Activated naive CD4-positive, alpha-beta T cell treated with anti-CD3 and anti-CD28 coated beads, Interleukin-2, amount 10 ng/mL, durations not matched to agents 7 days and 5 days (primary cell): ENCODE measurements at places on chromosomes 3 and 15.
A peak's percentile ranks its signal among the peaks of the same experiment; 100 is the strongest.

GRCh38 chr3:195098741-195099525 lies 172.0 kb downstream of the XXYLT1 start:
- peaks cover 5% of the 10 kb centered on the region for H3K27me3 ChIP-seq
- H3K4me3 ChIP-seq: no peak overlapping the region
- DNase-seq: no peak
- H3K4me1 ChIP-seq: peaks cover 28% of the 10 kb centered on the region
- H3K36me3 ChIP-seq: no peaks in the 10 kb centered on the region

- no peak overlapping the region for H3K27ac ChIP-seq
- no peak overlapping the region for H3K4me3 ChIP-seq
- DNase-seq: no peak
- peaks cover 42% of the 10 kb centered on the region for H3K4me1 ChIP-seq
- H3K27me3 ChIP-seq: peaks cover 19% of the 10 kb centered on the region
- no peaks in the 10 kb centered on the region for H3K36me3 ChIP-seq
These were observed 62.9 kb upstream of the XCR1 start for GRCh38 chr3:46090161-46090591.

GRCh38 chr15:68730471-68730919 lies 90.2 kb downstream of the ANP32A start:
- H3K4me1 ChIP-seq: no peaks in the 10 kb centered on the region
- H3K27ac ChIP-seq: no peak overlapping the region
- H3K4me3 ChIP-seq: no peak overlapping the region
- peak; percentile 47 for DNase-seq
- H3K36me3 ChIP-seq: no peaks in the 10 kb centered on the region

DNA sequence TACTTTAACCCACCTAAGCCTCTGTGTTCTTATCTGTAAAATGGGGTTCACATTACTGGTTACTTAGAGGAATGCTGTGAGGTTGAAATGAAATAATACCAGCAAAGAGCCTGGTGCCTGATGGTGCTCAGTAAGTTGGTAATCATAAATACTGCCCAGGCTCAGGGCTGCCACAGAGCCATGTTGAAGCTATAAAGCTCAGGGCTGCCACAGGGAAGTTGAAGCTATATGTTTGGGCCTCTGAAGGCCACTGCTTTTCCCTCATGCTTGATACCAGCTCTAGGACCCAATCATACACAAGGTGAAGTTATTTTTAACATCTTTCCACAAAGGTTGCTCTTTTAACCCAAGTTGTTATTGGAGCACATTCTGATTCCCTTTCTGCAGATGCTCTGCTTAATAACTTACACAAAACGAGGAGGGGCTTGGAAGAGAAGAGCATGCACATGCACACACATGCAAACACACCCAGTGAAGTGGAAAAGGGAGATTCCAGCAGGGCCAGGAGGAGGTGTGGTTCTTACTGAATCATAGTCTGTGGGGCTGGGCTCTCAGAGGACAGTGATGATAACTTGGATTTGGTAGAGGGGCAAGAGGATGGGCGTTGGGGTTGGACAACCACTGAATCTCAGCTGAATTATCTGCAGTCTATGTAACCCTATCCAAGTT lies 17.4 kb downstream of the PARP14 start:
- H3K36me3 ChIP-seq: peaks cover 75% of the 10 kb centered on the region
- H3K4me3 ChIP-seq: no peak overlapping the region
- H3K27ac ChIP-seq: no peak overlapping the region
- H3K27me3 ChIP-seq: no peaks in the 10 kb centered on the region
- peaks cover 13% of the 10 kb centered on the region for H3K4me1 ChIP-seq

DNA sequence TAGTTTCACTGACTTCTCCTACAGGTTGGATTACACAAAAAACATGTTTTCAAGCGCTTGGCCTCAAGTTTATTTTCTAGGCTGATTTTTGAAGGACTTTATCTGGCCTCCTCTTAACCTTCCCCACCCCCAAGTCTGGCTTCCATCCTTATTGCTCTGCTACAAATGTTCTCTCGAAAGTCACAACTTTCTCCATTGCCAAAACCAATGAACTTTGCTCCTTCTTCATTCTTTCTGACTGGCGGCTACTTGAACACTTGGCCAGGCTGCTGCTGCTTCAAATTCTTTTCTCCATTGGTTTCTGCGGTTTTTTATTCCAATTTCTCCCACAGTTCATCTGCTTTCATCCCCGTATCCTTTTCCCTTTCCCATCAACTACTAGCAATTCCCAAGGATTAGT lies 106.6 kb downstream of the TOP2B start:
- no peaks in the 10 kb centered on the region for H3K4me1 ChIP-seq
- no peaks in the 10 kb centered on the region for H3K36me3 ChIP-seq
- no peaks in the 10 kb centered on the region for H3K27me3 ChIP-seq
- no peak overlapping the region for H3K27ac ChIP-seq

- H3K36me3 ChIP-seq: no peaks in the 10 kb centered on the region
- DNase-seq: no peak
- no peak overlapping the region for H3K27ac ChIP-seq
- H3K4me3 ChIP-seq: no peak overlapping the region
- H3K4me1 ChIP-seq: no peaks in the 10 kb centered on the region
- H3K27me3 ChIP-seq: no peaks in the 10 kb centered on the region
These were observed 23.1 kb upstream of the MITF start for GRCh38 chr3:69716119-69716518.

- no peak for DNase-seq
- H3K27me3 ChIP-seq: peaks cover 46% of the 10 kb centered on the region
- H3K4me1 ChIP-seq: no peaks in the 10 kb centered on the region
- no peak overlapping the region for H3K27ac ChIP-seq
These were observed 45.8 kb upstream of the FSIP1 start for GRCh38 chr15:39828374-39828931.

DNA sequence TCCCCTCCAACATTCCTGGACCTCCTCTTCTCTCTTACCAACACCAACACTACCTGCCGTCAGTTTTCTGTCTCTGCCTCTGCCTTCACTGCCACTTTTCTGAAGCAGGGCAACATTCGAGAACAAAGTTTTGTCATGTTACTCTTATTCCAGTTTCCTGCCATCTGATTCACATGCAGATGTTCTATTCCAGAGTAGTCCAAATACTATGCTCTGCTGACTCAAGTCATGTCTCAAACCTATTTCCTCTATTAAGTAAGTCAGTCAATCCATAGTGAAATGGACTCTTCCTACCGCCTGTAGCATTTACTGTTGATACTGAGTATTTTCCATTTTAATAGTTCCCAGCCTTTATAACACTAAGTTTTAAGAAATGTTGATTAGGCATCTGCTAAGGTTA lies 43.4 kb downstream of the ESYT3 start:
- no peak overlapping the region for H3K4me3 ChIP-seq
- no peaks in the 10 kb centered on the region for H3K36me3 ChIP-seq
- H3K27me3 ChIP-seq: peaks cover 8% of the 10 kb centered on the region
- no peak for DNase-seq
- H3K27ac ChIP-seq: no peak overlapping the region

- no peak for DNase-seq
- no peaks in the 10 kb centered on the region for H3K4me1 ChIP-seq
- peaks cover 7% of the 10 kb centered on the region for H3K27me3 ChIP-seq
These were observed 86.5 kb upstream of the MYZAP start for GRCh38 chr15:57505056-57505715.

DNA sequence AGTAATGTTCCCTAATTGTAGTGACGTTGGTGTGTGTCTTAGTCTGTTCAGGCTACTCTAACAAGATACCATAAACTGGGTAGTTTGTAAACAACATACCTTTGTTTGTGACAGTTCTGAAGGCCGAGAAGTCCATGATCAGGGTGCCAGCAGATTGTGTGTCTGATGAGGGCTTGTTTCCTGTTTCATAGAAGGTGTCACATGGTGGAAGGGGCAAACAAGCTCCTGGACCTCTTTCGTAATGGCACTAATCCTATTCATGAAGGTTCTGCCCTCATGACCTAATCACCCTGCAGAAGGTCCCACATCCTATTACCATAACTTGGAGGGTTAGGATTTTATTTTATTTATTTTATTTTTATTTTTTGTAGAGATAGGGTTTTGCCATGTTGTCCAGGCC lies 11.1 kb downstream of the ATXN7 start:
- peaks cover 42% of the 10 kb centered on the region for H3K4me1 ChIP-seq
- H3K4me3 ChIP-seq: no peak overlapping the region
- no peaks in the 10 kb centered on the region for H3K27me3 ChIP-seq
- no peak overlapping the region for H3K27ac ChIP-seq
- H3K36me3 ChIP-seq: peaks cover 19% of the 10 kb centered on the region

DNA sequence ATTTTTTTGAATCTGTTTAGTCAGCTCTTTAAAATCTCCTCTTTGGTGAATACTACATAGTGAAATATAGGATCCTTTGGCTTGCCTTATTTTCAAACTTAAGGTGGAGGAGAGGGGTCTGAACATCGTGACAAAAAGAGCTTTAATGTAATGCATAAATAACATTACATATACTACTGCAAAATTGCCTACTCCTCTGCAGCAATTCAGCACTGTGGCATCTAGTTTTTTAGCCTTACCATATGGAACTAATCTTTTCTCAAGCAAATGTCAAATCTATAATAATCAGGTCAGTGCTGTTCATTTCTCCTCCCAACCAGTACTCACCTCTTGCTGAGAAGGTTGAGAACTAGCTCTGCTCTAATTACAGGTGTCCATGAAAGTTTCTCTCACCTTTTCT lies 394.0 kb upstream of the CDIN1 start:
- H3K4me3 ChIP-seq: no peak overlapping the region
- no peaks in the 10 kb centered on the region for H3K4me1 ChIP-seq
- no peaks in the 10 kb centered on the region for H3K36me3 ChIP-seq
- DNase-seq: no peak
- no peaks in the 10 kb centered on the region for H3K27me3 ChIP-seq
- H3K27ac ChIP-seq: no peak overlapping the region

DNA sequence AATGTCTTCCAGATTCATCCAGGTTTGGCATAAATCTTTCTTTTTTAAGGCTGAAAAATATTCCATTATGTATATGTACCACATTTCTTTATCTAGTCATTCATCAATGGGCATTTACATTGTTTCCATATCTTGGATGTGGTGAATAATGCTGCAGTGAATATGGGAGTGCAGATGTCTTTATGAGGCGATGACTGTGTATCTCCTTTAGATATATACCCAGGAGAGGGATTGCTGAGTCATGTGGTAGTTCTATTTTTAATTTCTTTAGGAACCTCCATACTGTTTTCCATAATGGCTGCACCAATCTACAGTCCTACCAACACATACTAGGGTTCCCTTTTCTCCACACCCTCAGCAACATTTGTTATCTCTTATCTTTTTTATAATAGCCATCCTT lies 96.3 kb downstream of the LRRC28 start:
- H3K27ac ChIP-seq: no peak overlapping the region
- peaks cover 2% of the 10 kb centered on the region for H3K36me3 ChIP-seq
- no peak for DNase-seq

DNA sequence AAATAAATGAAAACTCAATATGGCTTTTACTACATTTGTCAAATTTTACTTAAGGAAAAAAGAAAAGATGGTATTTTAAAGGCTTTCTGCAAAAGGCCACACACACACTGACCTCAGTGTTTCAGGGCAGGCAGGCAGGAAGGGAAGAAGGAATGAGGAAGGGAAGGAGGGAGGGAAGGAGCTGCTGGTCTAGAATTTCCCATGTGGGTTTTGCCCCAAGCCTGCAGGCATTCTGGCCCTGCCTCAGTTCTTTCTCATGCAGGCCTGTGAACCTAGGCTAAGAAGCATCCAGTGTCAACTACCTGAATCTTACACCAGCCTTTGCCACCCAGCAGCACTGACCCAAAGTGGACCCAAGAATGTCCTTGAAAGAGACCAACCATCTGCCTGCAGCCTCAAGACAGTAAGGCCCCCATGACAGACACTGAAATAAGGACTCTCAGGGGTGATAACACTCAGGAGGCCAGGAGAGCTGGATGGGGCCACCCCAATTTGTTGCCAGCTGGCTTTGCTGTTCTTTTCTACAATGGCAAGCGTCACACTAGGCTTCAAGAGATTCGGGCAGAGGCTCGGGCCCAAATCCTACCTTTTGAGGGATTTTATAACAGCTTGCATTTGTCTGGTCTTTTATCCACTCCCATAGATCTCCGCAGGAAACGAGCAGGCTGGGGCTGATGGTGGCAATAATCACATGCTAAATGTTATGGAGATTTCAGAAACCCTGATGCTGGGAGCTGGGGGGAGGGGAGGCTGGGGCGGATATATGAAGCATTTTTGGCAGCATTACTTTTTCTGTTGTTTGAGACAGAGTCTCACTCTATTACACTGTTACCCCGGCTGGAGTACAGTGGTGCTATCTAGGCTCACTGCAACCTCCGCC lies 51.4 kb downstream of the XXYLT1 start:
- H3K27ac ChIP-seq: no peak overlapping the region
- H3K27me3 ChIP-seq: no peaks in the 10 kb centered on the region
- peaks cover 3% of the 10 kb centered on the region for H3K36me3 ChIP-seq

GRCh38 chr15:99409097-99409473 lies 156.7 kb upstream of the MEF2A start:
- no peak overlapping the region for H3K4me3 ChIP-seq
- H3K27me3 ChIP-seq: peaks cover 13% of the 10 kb centered on the region
- H3K36me3 ChIP-seq: no peaks in the 10 kb centered on the region
- DNase-seq: peak; percentile 61

GRCh38 chr15:75712668-75713337 lies at the start of gene CSPG4:
TSS of gene CSPG4 (minus strand) at chr15:75712848. CDS start at chr15:75712755, 93 bp downstream.
- H3K4me3 ChIP-seq: no peak within 1 kb of the TSS
- peaks cover 43% of the 10 kb centered on the region for H3K27me3 ChIP-seq
- H3K4me1 ChIP-seq: no peaks in the 10 kb centered on the region
- no peak within 1 kb of the TSS for H3K27ac ChIP-seq

- no peak overlapping the region for H3K4me3 ChIP-seq
- no peak for DNase-seq
- H3K27ac ChIP-seq: no peak overlapping the region
- H3K27me3 ChIP-seq: peaks cover 8% of the 10 kb centered on the region
- H3K4me1 ChIP-seq: no peaks in the 10 kb centered on the region
These were observed 264.2 kb upstream of the ROPN1 start for GRCh38 chr3:124256156-124256555.

- H3K36me3 ChIP-seq: peaks cover 73% of the 10 kb centered on the region
- H3K27me3 ChIP-seq: no peaks in the 10 kb centered on the region
- DNase-seq: no peak
- H3K4me1 ChIP-seq: peaks cover 29% of the 10 kb centered on the region
- H3K4me3 ChIP-seq: no peak overlapping the region
- no peak overlapping the region for H3K27ac ChIP-seq
These were observed 52.3 kb downstream of the ADAM10 start for GRCh38 chr15:58697220-58697619.

- DNase-seq: peak; percentile 57
These were observed 90.2 kb upstream of the CHD2 start for GRCh38 chr15:92809880-92810361.

DNA sequence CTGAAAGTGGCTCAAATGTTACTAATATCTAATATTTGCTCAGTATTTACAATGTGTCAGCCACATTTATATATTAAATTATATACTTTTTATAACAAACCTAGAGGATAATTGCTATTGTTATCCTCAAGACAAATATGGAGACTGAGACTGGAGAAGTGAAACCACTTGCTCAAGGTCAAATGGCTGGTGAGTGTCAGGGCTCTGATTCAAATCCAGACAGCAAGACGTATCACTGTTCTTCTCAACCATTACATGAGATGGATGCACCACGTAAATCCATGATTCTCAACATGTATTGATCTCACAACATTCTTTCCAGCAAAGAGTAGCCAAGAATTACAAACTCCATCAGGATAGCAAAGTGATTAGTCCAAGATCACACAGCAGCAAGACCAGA lies 53.8 kb upstream of the CPB1 start:
- H3K4me3 ChIP-seq: no peak overlapping the region
- no peaks in the 10 kb centered on the region for H3K36me3 ChIP-seq
- H3K27me3 ChIP-seq: no peaks in the 10 kb centered on the region
- no peaks in the 10 kb centered on the region for H3K4me1 ChIP-seq
